ENCODE measurements at places on chromosomes 1 and 21. TPM values are rescaled to one million over a fixed set of nuclear protein-coding genes. Genes with fewer than 3 reads are reported as not detected.
A peak's percentile ranks its signal among the peaks of the same experiment; 100 is the strongest.

Gene GCSAML
- total RNA-seq: not detected

Gene OR2L13
- total RNA-seq: not detected

DNA sequence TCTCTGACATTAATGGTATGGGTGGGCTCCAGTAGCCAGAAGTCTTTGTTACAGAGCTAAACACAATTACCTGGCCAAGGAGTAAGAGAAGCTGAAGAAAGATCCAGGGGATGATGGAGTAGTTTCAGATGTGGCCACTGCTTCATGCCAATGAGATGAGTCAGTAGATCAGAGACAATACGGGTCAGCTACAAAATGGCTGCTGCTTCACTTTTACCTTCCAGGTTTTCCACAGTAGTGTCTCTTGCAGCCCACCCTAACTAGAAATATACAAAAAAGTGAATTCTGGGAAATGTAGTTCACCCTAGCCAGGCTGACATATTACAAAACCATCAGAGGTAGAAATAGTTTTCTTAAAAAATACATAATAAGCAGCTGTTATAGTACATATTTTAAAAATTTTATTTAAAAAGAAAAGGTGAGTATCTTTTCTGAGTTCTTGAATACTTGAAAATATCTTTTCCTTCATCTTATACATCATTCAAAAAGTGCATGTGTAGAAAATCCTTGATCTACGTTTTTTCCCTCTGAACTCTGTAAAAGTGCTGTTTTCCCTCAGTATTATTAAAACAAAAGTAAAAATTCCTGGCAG is 36.1 kb downstream of the LRIF1 start:
- H3K27me3 ChIP-seq: no peaks in the 10 kb centered on the region
- H3K4me1 ChIP-seq: no peaks in the 10 kb centered on the region
- no peak overlapping the region for H3K27ac ChIP-seq
- no peaks in the 10 kb centered on the region for H3K36me3 ChIP-seq
- DNase-seq: no peak

DNA sequence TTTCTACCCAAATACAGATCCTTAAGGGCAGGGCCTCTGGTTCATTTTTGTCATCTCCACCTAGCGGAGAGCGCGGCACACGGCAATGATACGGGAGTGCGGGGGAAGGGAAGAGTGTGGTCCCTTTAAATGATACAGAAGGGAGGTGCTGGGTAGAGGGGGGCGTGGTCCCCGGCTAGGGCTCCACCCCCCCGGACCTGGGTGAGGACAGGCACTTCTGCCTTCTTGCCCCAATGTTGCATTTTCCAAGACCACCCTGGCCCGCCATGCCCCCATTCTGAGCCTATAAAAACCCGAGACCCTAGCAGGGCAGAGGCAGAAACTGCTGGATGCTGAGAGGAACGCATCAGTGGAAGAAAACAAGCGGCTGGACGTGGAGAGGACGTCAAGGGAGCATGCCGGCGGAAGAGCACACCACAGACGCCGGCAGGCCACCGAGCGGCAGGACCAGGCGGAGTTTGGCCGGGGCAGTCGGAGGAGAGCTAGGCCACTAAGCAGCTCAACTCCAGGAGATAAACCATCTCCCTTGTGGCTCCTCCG is 30.0 kb downstream of the LRRC3 start:
- peak; percentile 50 for DNase-seq
- H3K4me3 ChIP-seq: no peak overlapping the region
- peaks cover 7% of the 10 kb centered on the region for H3K27me3 ChIP-seq

DNA sequence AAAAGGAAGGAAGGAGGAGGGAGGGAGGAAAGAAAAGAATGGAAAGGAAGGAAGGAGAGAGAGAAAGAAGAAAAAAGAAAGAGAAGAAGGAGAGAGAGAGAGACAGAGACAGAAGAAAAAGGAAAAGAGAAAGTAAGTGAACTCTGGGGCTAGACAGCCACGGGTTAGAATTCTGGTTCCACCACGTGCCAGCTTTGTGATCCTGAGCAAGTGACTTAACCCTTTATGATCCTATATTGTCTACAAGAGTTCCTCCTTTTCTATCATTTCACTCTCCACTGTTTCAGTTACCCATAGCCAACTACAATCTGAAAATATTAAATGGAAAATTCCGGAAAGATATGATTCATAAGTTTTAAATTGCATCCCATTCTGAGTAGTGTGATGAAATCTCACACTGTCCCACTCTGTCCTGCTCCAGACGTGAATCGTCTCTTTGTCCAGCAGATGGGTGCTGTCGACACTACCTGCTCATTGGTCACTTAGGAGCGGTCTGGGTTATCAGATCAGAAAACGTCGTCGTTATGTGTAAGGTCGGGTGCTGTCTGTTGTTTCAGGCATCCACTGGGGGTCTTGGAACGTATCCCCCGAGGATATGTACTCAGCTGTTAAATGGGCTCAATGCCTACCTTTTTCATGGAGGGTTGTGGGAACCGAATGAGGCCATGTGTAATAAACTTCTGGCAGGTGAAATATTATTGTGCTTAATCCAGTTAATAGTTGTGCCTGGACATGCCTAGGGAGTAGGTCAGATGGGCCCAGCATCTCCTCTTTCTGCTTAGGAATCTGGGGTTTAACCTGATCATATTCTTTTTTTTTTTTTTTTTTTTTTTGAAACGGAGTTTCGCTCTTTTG is 19.1 kb downstream of the TMEM51 start:
- H3K36me3 ChIP-seq: no peaks in the 10 kb centered on the region
- H3K27me3 ChIP-seq: no peaks in the 10 kb centered on the region
- DNase-seq: no peak
- H3K4me3 ChIP-seq: no peak overlapping the region
- peak overlapping the region; percentile 62 for H3K27ac ChIP-seq

DNA sequence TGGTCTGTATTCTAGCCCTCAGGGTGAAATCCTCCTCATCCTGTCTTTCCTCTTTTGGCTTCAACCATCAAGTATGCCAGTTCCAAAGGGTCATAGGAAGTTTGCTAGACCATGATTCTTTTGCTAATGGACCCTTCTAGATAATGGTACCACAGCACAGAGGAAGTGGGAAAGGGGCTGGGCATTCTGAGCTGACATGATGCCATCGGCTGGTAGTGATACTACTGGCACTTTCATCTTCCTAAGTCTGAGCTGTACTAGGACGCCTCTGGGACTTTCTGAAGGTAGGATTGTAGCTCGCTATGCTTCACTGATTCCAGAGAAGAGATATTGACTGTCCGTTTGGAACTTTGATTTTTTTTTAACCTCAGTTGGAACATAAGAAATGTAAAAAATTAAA is 11.4 kb downstream of the FASLG start:
- no peak for DNase-seq
- H3K36me3 ChIP-seq: no peaks in the 10 kb centered on the region
- no peak overlapping the region for H3K27ac ChIP-seq
- no peaks in the 10 kb centered on the region for H3K27me3 ChIP-seq

GRCh38 chr1:14304381-14304865 is 294.1 kb upstream of the KAZN start:
- H3K27me3 ChIP-seq: no peaks in the 10 kb centered on the region
- peaks cover 8% of the 10 kb centered on the region for H3K4me1 ChIP-seq
- no peak for DNase-seq
- H3K4me3 ChIP-seq: no peak overlapping the region
- peak overlapping the region; percentile 28 for H3K27ac ChIP-seq

DNA sequence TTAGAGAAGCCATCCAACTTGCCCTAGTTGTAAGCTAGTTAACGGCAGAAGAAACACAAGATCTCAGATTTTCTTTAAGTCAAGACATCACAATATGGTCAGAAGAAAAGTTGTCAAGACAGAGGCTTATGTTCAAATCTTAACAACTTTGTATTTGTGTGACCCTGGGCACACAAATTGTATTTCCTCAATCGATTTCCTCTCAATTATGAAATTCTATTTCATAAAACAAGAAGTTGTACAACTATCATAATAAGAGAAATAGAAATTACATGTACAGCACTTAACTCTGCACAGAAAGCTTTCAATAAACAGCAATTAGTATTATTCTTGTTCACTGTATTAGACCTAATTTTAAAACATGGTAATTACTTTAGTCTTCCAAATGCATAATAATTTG is 62.9 kb upstream of the SDC3 start:
- no peak overlapping the region for H3K27ac ChIP-seq
- H3K36me3 ChIP-seq: peaks cover 53% of the 10 kb centered on the region
- no peaks in the 10 kb centered on the region for H3K27me3 ChIP-seq
- peaks cover 62% of the 10 kb centered on the region for H3K4me1 ChIP-seq
- no peak overlapping the region for H3K4me3 ChIP-seq

Measured in stomach (tissue), 19 donors.